ENCODE measurements at places on chromosomes 2 and 18.

GRCh38 chr18:42839408-42839807, 276.1 kb downstream of the RIT2 start:
- H3K27me3 ChIP-seq, result no peaks in the 10 kb centered on the region
- no peak overlapping the region for H3K27ac ChIP-seq
- no peaks in the 10 kb centered on the region for H3K36me3 ChIP-seq
- ATAC-seq, result no peak
- H3K4me3 ChIP-seq, result no peak overlapping the region

GRCh38 chr2:74849228-74849892, 15.4 kb downstream of the HK2 start:
- ATAC-seq, result peak; percentile 95
- H3K27ac ChIP-seq, result peak overlapping the region; percentile 80
- H3K27me3 ChIP-seq, result no peaks in the 10 kb centered on the region
- peaks cover 5% of the 10 kb centered on the region for H3K36me3 ChIP-seq

- peaks cover 13% of the 10 kb centered on the region for H3K36me3 ChIP-seq
- H3K27me3 ChIP-seq, result no peaks in the 10 kb centered on the region
- H3K4me1 ChIP-seq, result peaks cover 22% of the 10 kb centered on the region
These were observed 2.4 kb downstream of the CEBPZOS start for GRCh38 chr2:37198681-37199065.

DNA sequence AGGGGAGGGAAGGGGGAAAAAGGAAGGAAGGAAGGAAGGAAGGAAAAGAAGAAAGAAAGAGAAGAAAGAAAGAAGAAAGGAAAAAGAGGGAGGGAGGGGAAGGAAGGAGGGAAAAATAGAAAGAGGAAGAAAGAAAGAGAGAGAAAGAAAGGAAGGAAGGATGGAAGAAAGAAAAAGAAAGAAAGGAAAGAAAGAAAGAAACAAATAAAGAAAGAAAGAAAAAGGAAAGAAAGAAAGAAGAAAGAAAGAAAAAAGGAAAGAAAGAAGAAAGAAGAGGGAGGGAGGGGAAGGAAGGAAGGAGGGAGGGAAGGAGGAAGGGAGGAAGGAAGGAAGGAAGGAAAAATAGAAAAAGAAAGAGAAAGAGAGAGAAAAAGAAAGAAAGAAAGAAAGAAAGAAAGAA, 315.8 kb upstream of the PIK3C3 start:
- H3K27me3 ChIP-seq, result no peaks in the 10 kb centered on the region
- no peak overlapping the region for H3K4me3 ChIP-seq
- no peak for ATAC-seq
- no peaks in the 10 kb centered on the region for H3K36me3 ChIP-seq
- no peak overlapping the region for H3K27ac ChIP-seq

DNA sequence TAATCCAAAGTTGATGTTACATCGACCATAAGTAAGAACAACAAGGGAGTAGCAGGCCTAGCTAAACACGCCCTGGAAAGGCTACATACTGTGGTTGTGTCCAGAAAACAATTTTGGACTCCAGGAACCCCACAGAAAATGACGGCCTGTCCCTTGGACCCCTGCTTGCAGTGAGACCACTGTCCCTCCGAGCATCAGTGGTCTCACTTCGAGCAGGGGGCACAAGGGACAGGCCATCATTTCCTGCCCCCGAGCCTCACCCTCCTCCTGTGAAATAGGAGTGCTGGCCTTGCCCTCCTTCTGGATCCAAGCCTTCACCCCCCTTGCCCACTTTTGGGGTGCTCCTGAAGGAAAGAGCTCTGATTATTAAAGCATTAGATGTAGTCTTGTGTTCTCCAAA, 144.4 kb downstream of the CTIF start:
- no peaks in the 10 kb centered on the region for H3K4me1 ChIP-seq
- H3K36me3 ChIP-seq, result peaks cover 5% of the 10 kb centered on the region
- H3K27ac ChIP-seq, result no peak overlapping the region
- no peak overlapping the region for H3K4me3 ChIP-seq
- H3K27me3 ChIP-seq, result no peaks in the 10 kb centered on the region
- ATAC-seq, result no peak

DNA sequence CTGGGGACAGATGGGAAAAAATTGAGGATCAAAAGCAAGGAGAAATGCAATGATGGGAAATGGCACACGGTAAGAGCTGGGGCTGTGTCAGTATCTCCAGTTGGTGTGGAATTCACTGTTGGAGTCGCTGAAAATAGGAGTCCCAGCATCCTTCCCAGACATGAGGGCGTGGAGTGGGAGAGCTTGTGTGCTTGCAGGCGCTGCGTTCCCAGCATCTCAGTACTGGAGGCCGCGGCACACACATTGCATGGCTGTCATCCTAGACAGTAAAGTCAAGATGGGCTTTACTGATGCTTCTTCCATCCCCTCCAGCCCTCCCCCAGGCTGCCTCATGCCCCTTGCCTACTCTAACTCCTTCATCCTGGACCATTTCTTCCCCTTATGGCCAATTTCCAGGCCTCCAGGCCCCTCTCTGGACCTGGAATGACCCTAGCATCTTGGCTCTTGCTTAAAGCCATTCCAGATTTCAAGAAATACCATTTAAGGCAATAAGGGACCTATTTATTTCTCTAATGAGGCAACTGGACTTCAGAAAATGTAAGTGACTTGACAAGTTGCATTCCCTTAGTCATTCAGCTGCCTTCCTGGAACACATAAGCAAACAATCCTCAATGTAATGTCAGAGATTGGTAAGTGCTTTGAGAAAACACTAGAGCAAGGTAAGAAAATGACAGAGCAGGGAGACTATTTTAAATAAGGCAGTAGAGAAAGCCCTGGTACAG, 70.5 kb upstream of the TTC39C start:
- no peaks in the 10 kb centered on the region for H3K36me3 ChIP-seq
- H3K4me3 ChIP-seq, result no peak overlapping the region
- peaks cover 18% of the 10 kb centered on the region for H3K4me1 ChIP-seq
- H3K27me3 ChIP-seq, result no peaks in the 10 kb centered on the region
- no peak overlapping the region for H3K27ac ChIP-seq
- ATAC-seq, result no peak

GRCh38 chr2:12412898-12413305, 303.8 kb upstream of the TRIB2 start:
- H3K4me1 ChIP-seq, result peaks cover 12% of the 10 kb centered on the region
- H3K27ac ChIP-seq, result no peak overlapping the region
- no peaks in the 10 kb centered on the region for H3K27me3 ChIP-seq
- H3K36me3 ChIP-seq, result no peaks in the 10 kb centered on the region
- no peak overlapping the region for H3K4me3 ChIP-seq
- peak; percentile 75 for ATAC-seq

DNA sequence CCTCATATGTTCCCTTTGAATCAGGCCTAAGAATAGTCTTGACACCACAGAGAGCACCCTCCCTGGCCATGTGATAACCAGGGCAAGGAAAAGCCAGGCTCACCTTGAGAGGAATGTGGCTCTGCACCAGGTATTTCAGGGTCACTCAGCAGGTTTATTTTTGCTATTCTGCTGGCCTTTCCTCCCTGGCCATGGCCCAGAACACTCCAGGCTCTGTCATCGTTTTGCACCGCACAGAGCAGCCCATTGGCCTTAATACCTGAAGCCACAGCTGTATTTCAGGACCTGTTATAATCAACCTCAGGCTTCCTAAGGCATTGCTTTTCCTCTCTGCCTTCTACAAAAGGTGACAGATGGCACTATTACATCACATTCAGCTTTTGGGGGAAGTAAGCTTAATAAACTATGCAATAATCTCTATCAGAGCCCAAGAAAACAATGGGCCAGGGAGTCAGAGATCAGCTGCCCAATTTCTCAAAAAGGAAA, 668.3 kb downstream of the IRS1 start:
- no peak overlapping the region for H3K27ac ChIP-seq
- no peak for ATAC-seq
- H3K27me3 ChIP-seq, result peaks cover 9% of the 10 kb centered on the region
- peaks cover 1% of the 10 kb centered on the region for H3K4me1 ChIP-seq
- no peak overlapping the region for H3K4me3 ChIP-seq

DNA sequence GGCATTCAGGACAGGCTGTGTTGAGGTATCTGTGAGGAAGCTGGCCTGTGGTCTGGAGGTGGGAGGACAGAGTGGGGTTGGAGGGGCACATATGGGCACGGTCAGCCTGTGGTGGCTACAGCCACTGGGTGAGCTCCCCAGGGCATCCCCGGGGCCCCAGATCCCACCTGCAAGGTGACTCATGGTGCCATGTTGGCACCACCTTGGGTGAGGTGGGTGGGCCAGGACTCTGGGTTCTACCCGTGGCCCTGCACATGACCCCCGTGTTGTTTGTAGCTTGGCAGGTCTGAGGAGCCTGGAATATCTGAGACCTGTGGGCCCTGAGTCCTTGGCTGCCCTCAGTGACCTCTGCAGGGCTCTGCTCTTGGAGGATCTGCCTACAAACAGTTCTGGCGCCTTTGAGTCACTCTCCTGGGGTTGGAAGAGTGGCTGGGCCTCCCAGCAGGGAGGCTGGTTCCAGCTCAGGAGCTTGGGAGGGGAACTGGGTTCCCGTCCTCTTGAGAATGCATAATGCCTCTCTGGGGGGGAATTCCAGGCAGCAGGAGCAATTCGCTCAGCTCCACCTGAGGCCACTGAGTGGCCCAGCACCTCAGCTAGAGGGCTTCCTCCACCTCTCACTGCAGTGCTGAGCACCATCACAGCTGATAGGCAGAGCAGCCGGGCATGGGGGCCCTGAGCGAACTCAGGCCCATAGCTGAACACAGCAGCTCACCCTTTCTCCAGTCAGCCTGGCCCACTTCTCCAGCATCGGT, 105.1 kb downstream of the DYSF start:
- no peak for ATAC-seq
- peaks cover 11% of the 10 kb centered on the region for H3K27me3 ChIP-seq
- H3K4me3 ChIP-seq, result no peak overlapping the region
- H3K4me1 ChIP-seq, result no peaks in the 10 kb centered on the region

DNA sequence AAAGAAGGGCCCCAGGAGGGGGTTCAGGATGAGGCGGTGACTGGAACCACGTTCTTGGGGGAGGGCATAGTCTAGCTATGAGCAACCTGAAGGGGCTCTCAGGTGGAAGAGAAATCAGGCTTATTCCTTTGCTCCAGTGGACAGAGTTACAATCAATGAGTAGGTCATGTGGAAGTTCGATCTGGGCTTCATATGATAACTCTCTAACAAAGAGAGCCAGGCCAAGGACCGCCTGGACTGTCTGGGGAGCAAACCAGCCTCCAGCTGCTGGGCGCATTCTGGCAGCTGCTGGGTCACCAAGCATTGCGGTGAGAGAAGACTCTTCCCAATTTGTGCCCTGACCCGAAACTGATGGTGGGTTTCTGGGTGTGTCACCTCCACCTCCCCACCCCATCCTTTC, 180.3 kb upstream of the SMAD2 start:
- peaks cover 34% of the 10 kb centered on the region for H3K27me3 ChIP-seq
- no peak for ATAC-seq
- no peak overlapping the region for H3K4me3 ChIP-seq
- no peak overlapping the region for H3K27ac ChIP-seq
- H3K4me1 ChIP-seq, result no peaks in the 10 kb centered on the region
- H3K36me3 ChIP-seq, result no peaks in the 10 kb centered on the region

Measured in stimulated activated memory B cell treated with anti-CD40 and anti-IgM and Interleukin-4, amounts not matched to agents 10 μg/mL and 1 μg/mL and 100 μg/mL, for 72 hours (primary cell).